ENCODE measurements at places on chromosomes 1 and 21. TPM values are rescaled to one million over a fixed set of nuclear protein-coding genes. Genes with fewer than 3 reads are reported as not detected.

PLEKHG5 gene
- total RNA-seq = 1.8 TPM

DNA sequence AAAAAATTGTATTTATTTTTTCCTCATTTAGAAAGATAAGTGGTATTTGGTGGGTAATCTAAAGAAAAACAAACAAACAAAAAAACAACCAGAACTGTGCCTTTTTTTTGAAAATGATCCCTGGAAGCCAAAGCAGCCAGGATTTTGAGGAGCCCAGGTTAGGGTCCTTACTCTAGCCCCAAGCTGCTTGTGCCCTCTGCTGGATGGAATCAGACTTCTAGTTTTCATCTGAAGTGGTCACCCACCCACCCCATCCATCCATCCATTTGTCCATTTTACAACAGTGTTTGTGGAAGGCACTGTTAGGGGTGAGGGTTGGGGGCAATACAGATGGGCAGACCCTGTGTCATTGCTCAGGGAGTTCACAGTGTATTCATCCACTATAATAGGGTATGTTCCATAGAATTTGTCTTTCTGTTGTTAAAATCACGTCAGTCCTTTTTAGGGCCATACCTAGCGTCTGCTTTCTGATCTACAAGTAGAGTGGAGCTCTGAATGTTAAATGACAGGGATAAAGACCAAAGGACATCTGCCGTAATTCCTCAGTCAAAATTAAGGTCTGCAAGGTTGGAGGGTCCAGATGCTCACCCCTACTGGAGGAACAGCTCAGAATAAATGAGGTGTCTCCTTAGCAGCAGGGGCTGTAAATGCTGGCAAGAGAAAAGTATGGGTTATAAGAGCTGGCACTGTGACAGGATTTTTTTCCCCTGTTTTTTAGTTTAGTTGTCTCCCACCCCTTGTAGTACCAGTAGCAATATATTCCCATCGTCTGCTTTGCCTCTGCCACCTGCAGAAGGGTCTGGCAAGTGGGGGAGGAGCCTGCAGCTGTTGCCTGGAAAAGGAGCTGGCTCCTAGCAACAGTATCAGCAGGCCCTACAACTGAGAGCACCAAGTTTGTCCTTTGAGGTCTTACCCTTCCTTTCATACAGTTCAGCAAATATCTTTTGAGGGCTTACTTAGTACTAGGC lies 3.2 kb downstream of the LRRC42 start:
- no peak overlapping the region for H3K4me3 ChIP-seq
- DNase-seq = no peak
- no peak overlapping the region for H3K27ac ChIP-seq
- no peaks in the 10 kb centered on the region for H3K27me3 ChIP-seq

- peak within 1 kb of the TSS; percentile 41 for H3K4me3 ChIP-seq
- no peak for DNase-seq
- H3K27me3 ChIP-seq = peaks cover 28% of the 10 kb centered on the region
- H3K36me3 ChIP-seq = no peaks in the 10 kb centered on the region
- no peak within 1 kb of the TSS for H3K27ac ChIP-seq
Observed at GRCh38 chr1:86156566-86157455, at the start of gene COL24A1. Gene COL24A1, minus strand, starts transcription at chr1:86156772. Its CDS starts 376 bp downstream, at chr1:86156396.

TEKT2 gene
- total RNA-seq = 0.16 TPM

DNA sequence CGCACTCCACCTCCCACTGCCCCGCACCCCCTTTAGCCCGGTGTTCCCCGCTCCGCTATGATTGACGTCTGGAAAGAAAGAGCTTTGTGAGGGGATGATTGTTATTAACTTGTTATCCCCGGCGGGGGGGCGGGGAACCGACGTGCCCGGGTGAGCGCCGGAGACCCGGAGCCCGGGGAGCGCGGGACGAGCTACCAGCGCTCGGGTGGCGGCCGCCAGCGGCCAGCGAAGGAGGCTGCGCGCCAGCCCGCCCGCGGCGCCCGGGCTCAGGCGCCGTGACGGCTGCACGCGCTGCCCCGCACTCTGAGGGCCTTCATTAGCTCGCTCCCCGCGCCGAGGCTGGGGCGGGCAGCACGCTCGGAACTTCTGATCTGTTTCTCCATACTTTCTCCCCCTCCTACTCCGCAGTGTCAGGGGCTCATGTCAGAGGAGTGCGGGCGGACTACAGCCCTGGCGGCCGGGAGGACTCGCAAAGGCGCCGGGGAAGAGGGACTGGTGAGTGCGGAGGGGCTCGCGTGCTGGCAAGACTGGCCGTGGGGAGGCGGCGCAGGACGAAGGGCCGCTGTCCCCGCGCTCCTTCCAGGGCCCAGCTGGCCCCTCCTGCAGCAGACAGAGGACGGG lies 2.1 kb downstream of the LHX8 start:
- no peak overlapping the region for H3K4me3 ChIP-seq
- H3K27ac ChIP-seq = no peak overlapping the region
- no peaks in the 10 kb centered on the region for H3K36me3 ChIP-seq
- peaks cover 79% of the 10 kb centered on the region for H3K27me3 ChIP-seq
- H3K4me1 ChIP-seq = peaks cover 15% of the 10 kb centered on the region
- DNase-seq = no peak

DNA sequence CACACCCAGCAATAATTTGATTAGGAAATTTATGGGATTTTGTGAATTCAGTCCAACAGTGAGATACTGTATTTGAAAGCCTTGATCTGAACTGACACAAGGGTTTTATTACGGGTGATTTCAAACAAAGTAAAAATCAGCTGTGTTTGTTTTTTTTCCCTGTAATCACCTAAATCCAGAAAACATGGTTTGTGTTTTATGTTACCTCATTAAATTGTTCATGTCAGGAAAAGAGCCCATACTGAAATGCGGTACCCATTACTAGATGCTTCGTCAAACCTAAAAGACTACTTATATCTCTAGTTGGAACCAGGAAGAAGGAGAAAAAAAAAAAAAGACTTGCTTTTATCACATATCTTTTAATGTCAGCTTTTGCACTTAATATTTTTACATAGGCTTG lies 811.9 kb upstream of the RGS18 start:
- no peaks in the 10 kb centered on the region for H3K36me3 ChIP-seq
- no peaks in the 10 kb centered on the region for H3K27me3 ChIP-seq
- DNase-seq = no peak
- no peaks in the 10 kb centered on the region for H3K4me1 ChIP-seq
- H3K4me3 ChIP-seq = no peak overlapping the region

DNA sequence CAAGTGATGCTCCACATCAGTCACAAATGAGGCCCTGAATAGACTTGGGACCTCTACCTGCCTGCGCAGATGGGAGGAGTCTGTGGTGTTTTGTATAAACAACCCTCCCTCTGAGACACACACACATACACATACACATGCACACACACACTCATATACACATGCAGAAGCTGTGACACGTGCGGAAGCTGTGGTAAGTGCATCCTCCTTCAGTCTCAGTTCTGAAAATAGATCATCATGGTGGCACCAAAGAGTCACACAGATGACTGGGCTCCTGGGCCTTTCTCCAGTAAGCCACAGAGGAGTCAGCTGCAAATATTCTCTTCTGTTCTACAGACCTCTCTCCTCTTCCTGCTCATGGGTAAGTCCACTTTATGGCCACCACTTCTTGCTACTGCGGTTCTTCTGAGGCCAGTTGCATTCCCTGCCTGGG lies at the start of gene LY9:
Gene LY9, plus strand, starts transcription at position 224 of the 433 bp plus-strand sequence. Its CDS starts 14 bp downstream, at position 238.
- DNase-seq = peak; percentile 76
- H3K27me3 ChIP-seq = peaks cover 14% of the 10 kb centered on the region
- peaks cover 67% of the 10 kb centered on the region for H3K4me1 ChIP-seq
- H3K4me3 ChIP-seq = peak within 1 kb of the TSS; percentile 73

- H3K4me1 ChIP-seq = no peaks in the 10 kb centered on the region
- H3K27ac ChIP-seq = no peak overlapping the region
- no peak overlapping the region for H3K4me3 ChIP-seq
- no peak for DNase-seq
Observed at GRCh38 chr1:157641177-157641576, 43.3 kb upstream of the FCRL4 start.

GRCh38 chr1:61428146-61428545 lies 296.8 kb downstream of the TM2D1 start:
- H3K4me1 ChIP-seq = no peaks in the 10 kb centered on the region
- H3K27ac ChIP-seq = no peak overlapping the region
- DNase-seq = no peak
- H3K27me3 ChIP-seq = peaks cover 4% of the 10 kb centered on the region

DNA sequence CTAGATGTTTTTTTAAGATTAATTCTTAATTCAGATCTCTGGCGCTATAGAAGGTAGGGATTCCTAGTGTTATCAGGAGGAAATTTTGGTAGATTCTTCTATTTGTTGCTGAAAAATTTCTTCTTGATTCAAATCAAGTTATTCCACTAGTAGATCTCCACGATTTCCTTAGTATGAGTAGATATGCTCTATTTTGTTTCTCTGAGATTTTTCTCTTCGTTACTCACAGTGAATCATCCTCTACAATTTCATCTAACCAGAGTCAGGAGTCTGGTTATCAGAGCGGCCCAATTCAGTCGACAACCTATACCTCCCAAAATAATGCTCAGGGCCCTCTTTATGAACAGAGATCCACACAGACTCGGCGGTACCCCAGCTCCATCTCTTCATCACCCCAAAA lies 18.8 kb upstream of the HAX1 start:
- no peak overlapping the region for H3K27ac ChIP-seq
- no peaks in the 10 kb centered on the region for H3K27me3 ChIP-seq
- no peak overlapping the region for H3K4me3 ChIP-seq
- no peaks in the 10 kb centered on the region for H3K4me1 ChIP-seq
- H3K36me3 ChIP-seq = peaks cover 67% of the 10 kb centered on the region

- H3K27ac ChIP-seq = peak overlapping the region; percentile 42
- H3K4me1 ChIP-seq = peaks cover 89% of the 10 kb centered on the region
Observed at GRCh38 chr1:30754684-30755171, 2.8 kb downstream of the LAPTM5 start.

DNA sequence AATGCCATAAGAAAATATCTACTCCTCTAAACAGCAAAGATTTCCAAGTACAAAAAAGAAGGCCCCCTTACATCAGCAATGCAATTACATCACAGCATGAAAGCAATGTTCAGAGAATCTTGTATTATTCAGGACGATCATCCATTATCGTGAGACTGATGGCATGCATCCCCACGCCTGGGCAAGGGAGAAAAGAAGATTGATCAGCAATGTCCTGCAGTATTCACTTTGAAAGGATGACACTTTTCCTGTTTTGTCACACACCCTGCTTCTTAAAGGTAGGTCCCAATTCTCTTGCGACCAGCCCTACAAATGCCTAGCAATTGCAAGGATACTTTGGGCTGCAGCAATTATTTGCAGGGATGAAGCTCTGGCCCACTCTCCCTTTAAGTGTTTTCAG lies 108.7 kb downstream of the TOMM20 start:
- peak overlapping the region; percentile 4 for H3K4me3 ChIP-seq
- H3K4me1 ChIP-seq = peaks cover 90% of the 10 kb centered on the region
- peak overlapping the region; percentile 95 for H3K27ac ChIP-seq
- no peak for DNase-seq

- no peak overlapping the region for H3K4me3 ChIP-seq
- H3K36me3 ChIP-seq = no peaks in the 10 kb centered on the region
- DNase-seq = peak; percentile 13
- no peaks in the 10 kb centered on the region for H3K4me1 ChIP-seq
- H3K27ac ChIP-seq = no peak overlapping the region
- peaks cover 2% of the 10 kb centered on the region for H3K27me3 ChIP-seq
Observed at GRCh38 chr1:19811206-19811851, 3.8 kb downstream of the RNF186 start.

OR2T2 gene
- not detected for total RNA-seq

TMPRSS15 gene
- total RNA-seq = not detected

GRCh38 chr1:95119273-95119672 lies 2.1 kb downstream of the TLCD4 start:
- no peak for DNase-seq
- H3K36me3 ChIP-seq = no peaks in the 10 kb centered on the region
- H3K27ac ChIP-seq = no peak overlapping the region
- no peak overlapping the region for H3K4me3 ChIP-seq
- H3K4me1 ChIP-seq = peaks cover 5% of the 10 kb centered on the region
- peaks cover 45% of the 10 kb centered on the region for H3K27me3 ChIP-seq
